ENCODE measurements at places on chromosomes 12 and 14.

DNA sequence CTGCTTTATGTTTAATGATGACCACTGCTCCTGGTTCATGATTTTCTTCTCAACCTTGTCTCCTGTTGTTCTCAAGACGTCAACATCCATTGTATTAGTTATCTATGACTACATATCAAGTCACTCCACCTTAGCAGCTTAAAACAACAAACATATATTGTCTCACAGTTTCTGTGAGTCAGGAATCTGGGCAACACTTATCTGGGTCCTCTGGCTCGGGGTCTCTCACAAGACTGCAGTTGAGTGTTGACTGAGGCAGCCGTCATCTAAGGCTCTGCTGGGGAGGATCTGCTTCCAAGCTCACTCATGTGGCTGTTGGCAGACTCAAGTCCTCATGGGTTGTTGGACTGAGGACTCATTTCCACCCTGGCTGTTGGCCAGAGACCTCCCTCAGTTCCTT is 27.3 kb upstream of the FRS2 start:
- DNase-seq = no peak

DNA sequence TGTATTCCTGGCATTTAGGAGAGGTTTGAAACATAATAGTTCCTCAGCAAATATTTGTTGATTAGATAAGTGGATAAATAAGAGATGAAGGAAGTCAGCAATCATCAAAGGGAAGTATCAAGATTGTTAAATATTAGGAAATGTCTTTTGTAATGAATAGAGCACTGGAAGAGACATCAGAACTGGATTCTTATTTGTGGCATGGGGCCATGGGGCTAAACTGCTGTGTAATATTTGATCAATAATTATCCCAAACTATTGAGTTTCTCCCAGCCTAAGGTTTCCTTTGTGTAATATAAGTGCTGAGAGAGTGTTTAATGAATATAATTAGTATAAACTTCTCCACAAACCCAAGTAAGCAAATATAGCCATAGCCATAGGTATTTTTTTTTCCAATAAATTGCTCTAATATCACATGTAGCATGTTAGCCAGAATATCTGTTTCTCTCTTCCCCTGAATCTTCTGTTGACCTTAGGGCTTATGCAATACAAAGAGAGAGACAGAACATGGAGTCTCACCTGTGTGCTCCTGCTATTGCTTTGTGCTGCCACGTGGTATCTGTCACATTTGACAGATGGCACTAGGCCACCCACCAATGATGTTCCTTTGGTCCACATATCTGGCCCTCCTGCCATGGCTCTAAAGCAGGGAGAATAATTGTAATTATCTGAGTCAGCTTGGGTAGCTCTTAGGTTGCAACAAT is 658.7 kb downstream of the SOX5 start:
- DNase-seq = no peak

GRCh38 chr12:94940771-94941170 is 62.7 kb downstream of the NDUFA12 start:
- no peak for DNase-seq

GRCh38 chr14:100755649-100756048 is 29.0 kb downstream of the DLK1 start:
- no peak for DNase-seq

DNA sequence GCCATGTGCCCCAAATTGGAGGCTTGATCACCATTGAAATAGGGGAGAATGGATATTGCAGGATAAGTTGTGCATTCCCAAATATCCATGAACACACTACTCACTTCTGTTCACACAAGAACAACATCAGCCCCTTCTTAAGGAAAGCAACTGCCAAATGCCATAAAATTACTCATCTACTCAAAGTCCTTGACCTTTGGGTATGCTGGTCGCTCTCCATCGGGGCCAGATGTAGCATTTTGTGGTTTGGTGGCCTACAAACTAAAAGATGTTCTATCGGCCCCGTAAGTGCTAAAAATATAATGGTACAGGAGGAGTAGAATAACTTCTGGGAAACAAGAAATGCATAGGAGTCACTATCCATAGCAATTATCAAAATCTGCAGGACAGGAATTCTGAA is 362.6 kb downstream of the AEBP2 start:
- no peak for DNase-seq

GRCh38 chr14:96281486-96281885 is 25.5 kb downstream of the BDKRB1 start:
- no peak for DNase-seq

Measured in DMS153 (cell line).